Lung microvascular endothelial cell (primary cell): ENCODE measurements at places on chromosomes 5 and 9. TPM values are rescaled to one million over a fixed set of nuclear protein-coding genes. Genes with fewer than 3 reads are reported as not detected.

DNA sequence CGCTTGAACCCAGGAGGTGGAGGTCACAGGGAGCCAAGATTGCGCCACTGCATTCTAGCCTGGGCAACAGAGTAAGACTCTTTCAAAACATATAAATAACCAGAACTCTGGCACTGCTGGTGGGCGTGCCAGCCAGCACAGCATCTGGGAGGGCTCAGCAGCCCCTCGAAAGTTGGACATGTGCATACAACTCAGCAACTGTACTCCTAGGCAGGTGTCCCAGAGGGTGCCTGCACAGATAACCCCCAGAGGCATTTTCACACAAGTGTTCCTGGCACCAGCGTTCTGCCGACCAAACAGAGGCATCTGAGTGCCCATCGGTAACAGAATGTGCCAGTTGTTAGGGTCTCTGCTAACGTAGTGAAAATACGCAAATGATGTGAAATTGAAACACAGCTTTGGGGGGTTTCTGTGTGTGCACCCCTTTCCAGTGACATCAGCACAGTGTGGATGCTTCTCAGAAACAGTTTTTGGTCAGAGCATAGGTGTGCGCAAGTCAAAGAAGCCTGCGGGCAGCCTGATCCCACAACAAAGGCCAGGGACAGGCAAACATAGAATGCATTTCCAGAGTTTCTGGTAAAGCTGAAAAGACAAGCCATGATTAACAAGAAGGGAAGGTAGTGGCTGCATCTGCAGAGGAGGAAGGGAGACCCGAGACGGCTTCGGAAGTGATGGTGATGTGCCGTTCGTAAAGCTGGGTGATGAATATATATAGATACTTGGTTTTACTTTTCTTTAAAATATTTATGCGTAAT, 190.2 kb downstream of the CACNA1B start:
- DNase-seq: no peak

GRCh38 chr5:138148811-138149210, 9.6 kb upstream of the NME5 start:
- peak; percentile 89 for DNase-seq

DNA sequence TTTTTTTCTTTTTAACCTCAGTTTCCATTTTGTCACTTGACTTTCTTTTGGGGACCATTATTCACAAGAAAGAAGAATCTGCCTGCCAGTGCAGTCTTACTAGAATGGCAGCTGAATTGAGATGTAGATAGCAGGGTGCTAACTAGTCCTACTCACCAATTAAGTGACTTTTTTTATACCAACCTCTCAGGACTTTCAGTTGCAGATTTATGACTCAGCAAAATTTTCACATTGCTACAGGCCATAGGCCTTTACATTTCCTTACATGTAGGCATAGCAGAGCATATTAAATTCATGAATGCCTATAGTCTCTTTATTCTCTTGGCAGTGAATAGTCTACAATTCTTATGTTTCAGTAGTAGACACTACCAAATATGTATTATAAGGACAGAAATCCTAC, 54.0 kb upstream of the FKTN start:
- DNase-seq: peak; percentile 5

- DNase-seq: no peak
Measured at GRCh38 chr5:173198049-173198448, 37.0 kb downstream of the NKX2-5 start.

- DNase-seq: peak; percentile 87
Measured at GRCh38 chr9:79662537-79662956, 90.8 kb downstream of the TLE4 start.

GRCh38 chr9:97866300-97866699, 13.3 kb downstream of the FOXE1 start:
- DNase-seq: no peak

DNA sequence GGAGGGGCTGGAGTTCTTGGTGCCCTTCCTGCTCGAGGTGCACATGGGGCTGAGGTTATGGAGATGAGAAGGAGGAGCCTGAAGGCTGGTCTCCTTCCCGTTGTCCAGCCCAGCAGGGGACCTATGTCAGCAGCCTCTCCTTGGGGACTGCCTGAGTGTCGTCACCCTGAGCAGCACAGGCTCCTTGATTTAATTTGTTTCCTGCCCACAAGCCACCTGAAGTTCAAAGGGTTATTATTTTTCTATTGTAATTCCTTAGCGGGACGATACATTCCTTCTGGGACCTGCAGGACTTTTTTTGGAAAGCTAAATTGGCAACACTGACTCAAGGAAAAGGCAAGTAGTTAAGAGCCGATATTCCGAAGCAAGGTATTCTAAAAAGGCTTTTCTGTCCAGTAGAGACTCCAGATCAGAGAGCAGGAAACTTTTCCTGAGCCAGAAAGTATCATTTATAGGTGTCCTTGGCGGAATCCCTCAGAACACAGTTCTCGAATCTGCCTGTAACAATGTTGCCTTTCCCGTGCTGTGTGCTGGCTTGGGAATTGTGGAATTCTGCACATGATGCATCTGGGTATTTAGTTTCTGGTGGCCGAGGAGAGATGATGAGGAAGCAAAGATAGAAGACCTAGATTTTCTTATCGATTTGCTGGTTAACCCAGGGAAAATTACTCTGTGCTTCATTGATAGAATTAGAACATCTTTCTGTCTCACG, 55.4 kb downstream of the ARHGAP26 start:
- DNase-seq: no peak

DNA sequence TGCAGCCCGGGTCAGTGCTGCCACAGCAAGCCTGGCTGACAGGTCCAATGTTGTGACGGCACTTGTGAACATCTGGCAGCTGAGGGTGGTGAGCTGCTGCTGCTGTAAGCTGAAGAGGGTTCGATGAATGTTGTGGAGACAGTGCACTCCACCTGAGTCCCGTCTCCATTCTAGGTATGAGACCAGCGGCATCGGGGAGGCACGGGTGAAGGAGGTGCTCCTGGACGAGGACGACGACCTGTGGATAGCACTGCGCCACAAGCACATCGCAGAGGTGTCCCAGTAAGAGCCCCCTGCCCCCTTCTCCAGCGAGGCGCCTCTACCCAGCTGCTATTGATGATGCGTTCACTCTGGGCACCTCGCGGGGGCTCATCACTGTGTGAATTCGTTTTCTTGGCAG, 38.9 kb upstream of the CFAP157 start:
- DNase-seq: no peak

DNA sequence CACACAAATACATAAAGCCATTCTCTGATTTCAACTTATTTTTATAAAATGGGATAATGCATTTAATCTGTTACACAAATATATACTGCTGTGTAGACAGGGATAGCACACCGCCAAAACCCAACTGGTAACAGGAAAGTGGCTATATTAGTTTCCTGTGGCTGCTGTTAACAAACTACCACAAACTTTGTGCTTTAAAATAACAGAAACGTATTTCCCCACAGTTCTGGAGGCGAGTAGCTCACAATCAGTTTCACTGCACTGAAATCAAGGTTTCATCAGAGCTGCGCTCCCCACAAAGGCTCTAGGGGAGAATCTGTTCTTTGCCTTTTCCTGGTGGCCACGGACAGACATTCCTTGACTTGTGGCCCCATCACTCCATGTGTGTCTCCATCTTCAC, 94.0 kb downstream of the MLLT3 start:
- no peak for DNase-seq

DNA sequence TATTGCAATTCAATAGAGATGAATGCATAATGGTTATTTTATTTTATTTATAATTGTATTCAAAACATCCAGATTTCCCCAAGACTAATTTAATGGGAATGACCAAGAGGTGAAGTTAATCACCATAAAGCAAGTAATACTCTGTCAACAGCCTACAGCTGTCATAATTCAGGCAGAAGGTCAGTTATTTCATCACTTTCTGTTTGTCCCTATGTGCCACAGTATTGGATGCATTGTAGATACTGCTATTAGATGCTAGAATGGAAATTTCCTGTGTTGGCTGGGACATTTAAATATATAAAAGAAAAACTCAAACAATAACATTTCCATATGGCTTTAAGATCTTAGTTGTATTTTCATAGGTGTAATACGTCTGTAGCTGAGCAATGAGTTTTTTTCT, 56.7 kb upstream of the MINAR2 start:
- DNase-seq: no peak

DNA sequence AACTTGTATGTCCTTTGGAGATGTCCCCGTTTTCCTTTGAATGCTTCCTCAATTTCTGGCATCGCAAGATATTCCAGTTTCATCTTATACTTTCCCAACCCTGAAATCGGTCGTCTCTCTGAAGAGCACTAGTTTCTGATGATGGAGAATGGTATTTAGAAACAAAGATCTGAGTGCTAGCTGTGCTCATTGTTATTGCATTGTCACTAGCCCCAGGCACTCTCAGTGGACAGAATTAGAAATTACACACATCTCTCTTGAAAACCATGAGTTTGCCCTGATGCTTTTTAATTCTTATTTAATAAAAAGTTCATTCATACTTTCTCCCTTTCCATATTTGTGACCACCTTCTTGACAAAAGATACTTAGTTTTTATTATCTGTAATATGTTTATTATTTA, 67.7 kb downstream of the C9orf152 start:
- no peak for DNase-seq

GRCh38 chr5:86735370-86735769, 117.6 kb downstream of the COX7C start:
- no peak for DNase-seq

GRCh38 chr9:36341936-36342577, 58.0 kb downstream of the RNF38 start:
- peak; percentile 39 for DNase-seq

- peak; percentile 6 for DNase-seq
Measured at GRCh38 chr5:34047774-34048572, 5.0 kb upstream of the C1QTNF3 start.

DNA sequence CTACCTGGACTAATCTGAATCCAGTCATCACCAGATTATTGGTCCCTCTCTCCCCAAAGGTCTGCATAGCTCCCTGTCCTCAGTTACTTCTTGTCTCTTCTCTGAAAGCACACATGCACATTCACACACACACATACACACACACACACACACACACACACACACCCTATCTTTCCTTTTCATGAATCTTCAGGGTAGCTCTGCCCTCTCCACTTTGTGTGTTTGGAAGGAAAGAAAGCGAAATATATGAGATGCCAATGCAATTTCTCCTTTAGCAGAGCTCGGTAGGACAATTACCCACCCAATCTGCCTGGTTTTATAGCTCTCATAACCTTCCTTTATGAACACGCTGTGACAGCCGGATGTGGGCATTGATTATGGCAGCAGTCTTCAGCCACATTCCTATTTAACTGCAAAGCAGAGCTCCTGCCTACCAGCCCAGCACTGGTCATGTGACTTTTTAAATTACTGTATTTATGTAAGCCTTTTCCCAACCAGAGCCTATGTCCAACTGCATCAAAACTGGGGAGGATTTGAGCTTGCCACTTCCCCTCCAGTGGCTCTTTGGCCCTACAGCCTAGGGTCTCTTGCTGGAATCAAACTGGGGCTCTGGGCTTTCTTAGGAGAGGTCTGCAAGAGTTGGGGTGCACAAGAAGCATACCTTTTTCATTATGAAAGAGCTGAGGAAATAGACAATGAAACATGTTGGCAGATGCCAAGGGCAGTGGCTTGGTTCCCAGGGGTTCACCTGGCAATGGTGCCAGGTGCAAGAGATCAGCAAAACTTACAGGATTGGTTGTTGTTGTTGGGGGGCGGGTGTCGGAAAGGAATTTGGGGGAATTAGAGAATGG, 20.8 kb upstream of the MATR3 start:
- no peak for DNase-seq

- no peak for DNase-seq
Measured at GRCh38 chr9:37501957-37502596, 16.3 kb downstream of the POLR1E start.

DNA sequence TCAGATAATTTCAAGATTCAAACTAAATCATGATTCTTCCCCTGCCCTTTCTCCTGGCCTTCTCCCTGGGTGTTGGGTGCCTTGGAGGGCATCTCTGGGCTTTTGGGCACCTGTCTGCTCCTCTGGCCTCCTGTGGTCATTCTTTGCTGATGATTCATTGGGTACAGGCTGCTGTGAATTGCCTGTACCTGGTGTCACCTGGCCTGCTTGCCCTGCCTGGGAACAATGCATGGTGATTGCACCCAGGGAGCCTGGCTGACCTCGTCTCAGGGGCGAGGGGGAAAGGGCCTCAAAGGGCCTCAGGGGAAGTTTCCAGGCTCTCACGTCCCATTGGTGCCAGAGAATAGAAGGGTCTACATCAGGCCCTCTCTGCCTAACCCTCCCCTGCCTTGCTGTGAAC, 20.1 kb upstream of the CKMT2 start:
- DNase-seq: no peak

DNA sequence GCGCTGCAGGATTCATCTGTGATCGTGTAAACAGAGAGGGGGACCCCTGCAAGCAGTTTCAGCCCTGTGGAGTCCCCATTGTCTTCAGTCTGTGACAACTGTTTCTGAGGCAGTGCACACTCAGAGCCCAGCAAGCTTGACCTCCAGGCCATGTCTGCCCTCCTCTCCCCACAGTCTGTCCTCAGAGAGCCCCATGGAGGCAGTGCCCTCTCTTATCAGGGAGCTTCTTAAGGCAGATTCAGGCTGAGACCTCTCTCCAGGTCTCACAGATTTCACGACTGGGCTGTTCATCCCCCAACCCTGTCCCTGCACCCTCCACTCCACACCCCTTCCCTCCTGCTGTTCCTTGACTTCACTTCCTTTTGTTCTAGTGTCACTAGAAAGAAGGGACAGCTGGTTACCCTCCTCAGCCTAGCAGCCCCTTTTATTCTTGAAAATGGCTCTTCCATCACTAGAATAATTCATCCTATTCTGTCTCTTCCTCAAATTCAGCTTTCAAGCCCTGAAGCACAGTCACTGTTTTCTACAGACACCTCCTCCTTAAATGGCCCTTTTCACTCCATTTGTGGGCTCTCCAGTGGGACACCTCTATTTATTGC, 218.4 kb downstream of the MED10 start:
- DNase-seq: no peak

- no peak for DNase-seq
Measured at GRCh38 chr9:99385814-99386279, 163.8 kb downstream of the SEC61B start.

GRCh38 chr5:168779333-168779732, 200.2 kb upstream of the PANK3 start:
- DNase-seq: no peak

GRCh38 chr9:96062854-96063253, 187.4 kb downstream of the ERCC6L2 start:
- DNase-seq: no peak

The TOR4A gene
- 21.4 and 21.8 TPM in 2 replicates for total RNA-seq

The IL9 gene
- not detected in 2 replicates for total RNA-seq

The PTTG1 gene
- 25.8 and 64.3 TPM in 2 replicates for total RNA-seq

The ATP10B gene
- under 0.01 TPM in 2 replicates for total RNA-seq

The RUSC2 gene
- total RNA-seq: 7.8 and 10.9 TPM in 2 replicates

The FOXD4L6 gene
- total RNA-seq: under 0.01 TPM in 1 of 2 replicates, not detected in the other

The SH3GL2 gene
- not detected in 2 replicates for total RNA-seq

The GRXCR2 gene
- total RNA-seq: not detected in 2 replicates

The MZB1 gene
- total RNA-seq: under 0.01 and 0.22 TPM in 2 replicates

The PDE6A gene
- total RNA-seq: under 0.01 TPM in 1 of 2 replicates, not detected in the other

The NUTM2G gene
- not detected in 2 replicates for total RNA-seq

The ZDHHC11B gene
- total RNA-seq: under 0.01 TPM in 1 of 2 replicates, not detected in the other

The SPATA31A7 gene
- total RNA-seq: not detected in 2 replicates

The GABRA1 gene
- total RNA-seq: not detected in 2 replicates

The OR13F1 gene
- total RNA-seq: not detected in 2 replicates
